ENCODE measurements at places on chromosomes 4 and X. TPM values are rescaled to one million over a fixed set of nuclear protein-coding genes. Genes with fewer than 3 reads are reported as not detected.

Gene GRIA2
- not detected for total RNA-seq

Gene RRH
- not detected for total RNA-seq

Gene KIAA1210
- total RNA-seq, result not detected

Gene RBMXL3
- not detected for total RNA-seq

Gene TRPC3
- not detected for total RNA-seq

Gene DCAF8L2
- total RNA-seq, result not detected

Gene CRLF2
- not detected for total RNA-seq

Gene STARD8
- 1.4 TPM for total RNA-seq

Gene IDH3G
- 80.7 TPM for total RNA-seq

Gene ARHGEF6
- 5.4 TPM for total RNA-seq

Gene LNX1
- total RNA-seq, result 3.9 TPM

Gene RENBP
- 0.12 TPM for total RNA-seq

Gene SGMS2
- 42.8 TPM for total RNA-seq

Gene NAP1L3
- total RNA-seq, result 6.1 TPM

Gene ANOS1
- 18.1 TPM for total RNA-seq

Gene TEX13C
- not detected for total RNA-seq
